ENCODE measurements at places on chromosomes 16 and 17.
A peak's percentile ranks its signal among the peaks of the same experiment; 100 is the strongest.

DNA sequence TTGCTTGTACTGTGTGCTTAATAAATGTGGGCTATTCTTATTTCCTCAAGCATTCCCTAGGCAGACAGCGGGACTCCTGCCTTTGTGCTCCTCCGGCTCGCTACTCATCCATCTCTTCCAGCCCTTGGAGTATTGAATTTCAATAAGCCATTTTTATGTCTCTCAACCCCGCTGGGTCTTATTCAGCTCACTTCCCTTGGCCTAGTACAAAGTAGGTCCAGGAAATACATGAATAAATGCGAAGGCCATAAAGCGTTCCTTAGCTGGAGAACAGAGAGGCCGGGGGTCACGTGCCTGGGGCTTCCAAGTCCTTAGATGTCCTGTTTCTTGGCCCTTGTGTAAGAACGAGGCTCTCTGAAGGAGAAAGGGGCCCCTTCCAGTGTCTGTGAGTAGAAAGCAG, 236.7 kb upstream of the ASIC2 start:
- DNase-seq: no peak

DNA sequence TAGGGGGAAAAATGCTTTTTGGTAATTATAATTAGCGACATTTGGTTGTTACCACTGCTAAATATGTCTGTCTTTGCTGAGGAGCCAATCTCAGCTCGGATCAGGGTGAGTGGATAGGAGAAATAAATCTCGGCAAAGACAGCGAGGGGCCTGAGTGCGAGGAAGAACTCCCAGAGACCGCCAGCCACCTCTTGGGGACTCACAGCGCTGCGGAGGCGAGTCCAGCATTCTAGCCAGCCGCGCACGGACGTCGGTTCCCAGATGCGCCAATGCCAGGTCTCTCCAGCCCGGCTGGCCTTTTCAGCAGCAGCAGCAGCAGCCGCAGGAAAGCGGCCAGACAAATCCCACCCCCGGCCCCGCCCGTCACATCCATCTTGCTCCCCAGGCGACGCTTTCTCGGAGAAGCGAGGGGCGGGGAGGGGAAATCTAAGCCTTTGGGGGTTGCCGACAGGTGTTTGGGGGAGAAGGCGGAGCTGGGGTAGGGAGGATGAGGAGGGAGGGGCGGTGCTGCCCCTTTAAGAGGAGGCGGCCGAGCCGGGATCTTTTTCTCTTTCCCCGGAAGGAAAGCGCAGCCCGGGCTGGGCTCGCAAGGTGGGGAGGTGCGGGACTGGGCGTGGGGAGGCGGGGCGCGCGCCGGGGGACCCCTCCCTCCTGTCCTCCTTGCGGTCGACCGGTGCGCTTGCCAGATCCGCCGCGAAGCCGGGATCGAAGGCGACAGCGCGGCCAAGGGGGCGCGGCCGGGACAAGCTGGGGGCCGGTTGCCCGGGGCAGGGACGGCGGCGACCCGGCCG, at the start of gene ITGA3:
Gene ITGA3, plus strand, starts transcription at position 685 of the 791 bp plus-strand sequence. CDS start 330 bp downstream, outside the sequence.
- peak; percentile 91 for DNase-seq

DNA sequence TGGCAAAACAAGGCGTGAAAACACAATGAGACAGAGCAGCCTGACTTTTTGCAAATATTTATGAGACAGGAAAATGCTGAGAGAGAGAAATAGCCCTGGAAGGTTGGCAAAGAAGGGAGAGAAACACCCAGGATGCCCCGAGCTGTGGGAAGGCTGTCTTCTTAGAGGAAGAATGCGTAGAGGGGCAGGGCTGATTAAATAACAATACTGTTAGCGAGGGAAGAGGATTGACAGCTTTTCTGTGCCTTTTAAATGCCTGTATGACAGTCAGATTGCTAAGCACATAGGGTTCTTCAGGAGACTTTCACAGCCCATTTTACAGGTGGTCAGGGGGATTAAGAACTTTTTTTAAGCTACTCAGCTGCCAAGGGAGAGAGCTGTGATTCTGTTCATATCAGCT, 219.2 kb downstream of the SHISA9 start:
- no peak for DNase-seq

DNA sequence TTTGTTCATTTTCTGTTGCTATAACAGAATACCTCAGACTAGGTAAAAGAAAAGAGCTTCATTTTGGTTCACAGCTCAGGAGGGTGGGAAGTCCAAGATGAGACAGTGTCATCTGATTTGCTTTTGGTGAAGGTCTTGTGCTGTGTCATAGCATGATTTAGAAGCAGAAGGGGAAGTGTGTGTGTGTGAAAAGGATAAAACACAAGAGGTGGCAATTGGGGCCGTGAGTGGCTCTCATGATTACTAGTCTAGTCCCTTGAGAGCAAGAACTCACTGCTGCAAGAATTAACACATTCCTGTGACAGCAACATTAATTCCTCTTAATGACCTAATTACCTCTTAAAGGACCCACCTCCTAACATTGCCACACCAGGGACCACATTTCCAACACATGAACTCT, 8.3 kb downstream of the SLC35G3 start:
- DNase-seq: no peak

DNA sequence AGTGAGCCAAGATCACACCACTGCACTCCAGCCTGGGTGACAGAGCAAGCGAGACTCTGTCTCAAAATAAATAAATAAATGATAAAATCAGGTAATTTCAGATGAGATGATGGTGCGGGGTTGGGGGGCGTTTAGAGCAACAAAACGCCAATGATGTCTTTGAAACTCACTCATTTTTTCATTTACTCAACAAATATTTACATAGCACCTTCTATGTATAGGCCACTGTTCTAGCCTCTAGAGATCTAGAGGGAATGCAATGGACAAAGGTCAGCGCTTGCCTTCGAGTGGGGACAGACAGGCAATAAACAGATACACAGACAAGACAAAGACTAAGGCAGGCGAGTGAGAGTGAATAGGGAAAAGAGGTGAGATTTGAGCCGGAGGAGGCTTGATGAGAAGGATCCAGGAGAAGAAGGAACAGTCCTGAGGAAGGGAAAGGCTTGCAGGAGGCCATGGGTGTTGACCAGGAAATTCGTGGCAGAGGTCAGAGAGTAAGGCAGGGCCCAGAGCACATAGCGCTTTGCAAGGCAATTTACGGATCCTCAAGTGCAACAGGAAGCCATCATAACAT, 14.1 kb downstream of the ALDH3A1 start:
- DNase-seq: no peak

GRCh38 chr16:30401768-30402425, 5.5 kb upstream of the ZNF771 start:
- DNase-seq: no peak

DNA sequence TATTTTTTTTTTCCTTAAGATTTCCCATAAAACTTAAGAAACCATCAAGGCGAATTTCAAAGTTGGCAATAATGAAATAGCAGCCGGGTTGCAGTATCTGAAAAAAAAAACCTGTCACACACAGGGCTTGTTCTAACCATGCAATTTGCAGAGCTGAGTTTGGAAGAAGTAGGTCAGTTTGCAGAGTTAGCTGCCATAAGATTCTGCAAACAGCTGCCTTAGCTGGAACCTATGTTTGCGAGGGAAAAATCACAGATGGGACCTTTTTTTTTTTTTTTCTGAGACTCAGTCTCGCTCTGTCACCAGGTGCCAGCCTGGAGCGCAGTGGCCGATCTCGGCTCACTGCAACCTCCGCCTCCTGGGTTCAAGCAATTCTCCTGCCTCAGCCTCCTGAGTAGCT, 98.5 kb upstream of the HS3ST4 start:
- no peak for DNase-seq

Measured in hepatic stellate cell (primary cell).